HAP-1 (cell line): ENCODE measurements at places on chromosomes 3 and 15.

DNA sequence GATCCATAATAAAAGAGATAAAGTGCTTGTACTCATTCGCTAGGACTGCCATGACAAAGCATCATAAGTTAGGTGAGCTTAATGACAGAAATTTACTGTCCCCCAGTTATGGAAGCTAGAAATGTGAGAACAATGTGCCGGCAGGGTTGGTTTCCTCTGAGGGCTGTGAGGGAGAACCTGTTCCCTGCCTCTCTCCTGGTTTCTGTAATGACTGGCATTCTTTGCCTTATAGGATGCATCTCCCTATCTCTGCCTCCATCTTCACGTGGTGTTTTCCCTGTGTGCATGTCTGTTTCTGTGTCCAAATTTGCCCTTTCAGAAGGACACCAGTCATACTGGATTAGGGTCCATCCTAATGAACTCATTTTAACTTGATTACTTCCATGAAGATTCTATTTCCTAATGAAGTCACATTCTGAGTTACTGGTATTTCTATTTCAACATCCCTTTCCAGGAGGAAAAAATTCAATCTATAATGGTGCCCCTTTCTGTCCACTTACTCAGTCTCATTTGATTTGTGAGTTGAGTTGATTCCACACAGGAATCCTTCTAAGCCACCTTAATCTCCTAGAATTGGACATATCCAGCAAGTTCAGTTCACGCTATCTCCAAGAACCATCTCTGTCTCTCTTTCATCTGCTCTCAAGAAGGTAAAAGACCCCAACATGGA, 71.2 kb upstream of the LIPC start:
- DNase-seq, result no peak

DNA sequence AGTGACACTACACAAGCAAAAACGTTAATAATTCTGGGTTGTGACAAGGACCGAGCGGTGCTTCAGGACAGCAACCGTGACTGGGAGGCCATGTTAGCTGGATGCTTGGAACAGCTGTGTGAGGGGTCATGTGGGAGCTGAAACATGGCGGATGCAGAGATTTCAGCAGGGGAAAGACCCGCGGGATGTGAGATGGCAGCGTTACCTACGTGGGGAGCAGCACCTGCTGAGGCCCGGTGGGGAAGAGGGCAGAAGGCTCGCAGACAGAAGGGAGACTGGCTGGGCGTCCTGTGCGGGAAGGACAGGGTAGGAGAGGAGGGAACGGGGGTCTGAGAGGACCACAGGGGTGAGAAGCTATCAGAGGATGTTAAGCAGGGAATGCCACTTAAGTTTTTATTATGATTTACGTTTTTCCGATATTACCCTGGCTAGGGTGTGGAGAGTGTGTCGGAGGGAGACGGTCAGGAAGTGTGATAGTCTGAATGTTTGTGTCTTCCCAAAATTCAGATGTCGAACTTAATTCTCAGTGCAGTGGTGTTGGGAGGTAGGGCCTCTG, 228.8 kb upstream of the LYSMD4 start:
- no peak for DNase-seq

DNA sequence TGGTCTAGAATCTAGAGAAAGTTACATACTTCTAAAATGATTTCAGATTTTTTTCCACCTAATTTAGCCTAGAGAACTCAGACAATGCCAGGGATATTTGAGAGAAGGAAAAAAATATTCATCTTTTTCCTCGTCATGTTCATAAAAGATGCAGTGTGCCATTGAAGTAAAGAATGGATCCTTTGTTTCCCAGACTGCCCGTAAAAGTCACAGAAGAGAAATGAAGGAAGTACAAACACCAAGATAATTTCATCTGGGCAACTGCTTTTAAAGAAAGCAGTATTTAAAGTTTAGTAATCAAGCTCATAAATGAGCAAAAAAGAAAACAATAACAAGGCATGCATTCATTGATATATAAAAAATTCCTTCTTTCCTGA, 47.2 kb downstream of the TTC23 start:
- DNase-seq, result no peak

GRCh38 chr3:55546866-55547669, 60.0 kb upstream of the WNT5A start:
- no peak for DNase-seq

GRCh38 chr3:169384573-169384972, 278.9 kb downstream of the MECOM start:
- no peak for DNase-seq

DNA sequence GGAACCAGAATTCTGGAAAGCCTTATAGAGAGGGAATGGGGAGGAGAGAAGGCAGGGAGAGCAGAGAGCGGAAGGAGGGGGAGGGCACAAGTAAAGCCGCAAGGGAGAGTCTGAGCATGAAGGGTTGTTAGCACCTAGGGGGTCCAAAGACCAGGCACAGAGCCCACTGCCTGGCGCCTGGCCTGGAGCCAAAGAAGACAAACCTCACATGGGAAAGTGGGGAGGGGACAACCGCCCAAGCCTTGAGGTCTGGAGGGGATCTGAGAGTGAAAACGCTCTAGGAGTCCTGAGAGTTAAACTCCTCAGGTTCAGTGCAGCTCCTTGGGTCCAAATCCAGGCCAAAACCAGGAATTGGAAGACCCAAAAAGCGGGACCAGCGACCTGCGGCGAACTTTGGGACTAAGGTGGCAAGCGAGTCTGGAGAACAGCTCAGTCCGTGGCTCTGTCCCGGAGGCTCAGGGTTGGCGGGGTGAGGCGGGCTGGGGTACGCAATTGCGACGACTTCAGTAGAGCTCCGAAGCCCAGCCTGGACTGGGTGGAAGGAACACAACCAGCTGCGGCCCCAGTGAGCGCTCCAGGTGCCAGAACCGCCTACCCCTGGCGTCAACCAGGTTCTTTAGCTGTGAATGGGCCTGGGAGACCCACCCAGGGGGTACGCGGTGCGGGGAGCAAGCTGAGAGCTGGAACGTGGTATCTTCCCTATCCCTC, 807 bp upstream of the INAFM2 start:
- peak; percentile 63 for DNase-seq
